SHP77 (cell line): ENCODE measurements at places on chromosomes 6 and 20.

- no peak for DNase-seq
Observed at GRCh38 chr20:37872161-37872560, 30.8 kb upstream of the VSTM2L start.

GRCh38 chr6:14981960-14982359, 263.9 kb upstream of the JARID2 start:
- no peak for DNase-seq

- no peak for DNase-seq
Observed at GRCh38 chr20:24066076-24066700, 77.6 kb upstream of the GGTLC1 start.

DNA sequence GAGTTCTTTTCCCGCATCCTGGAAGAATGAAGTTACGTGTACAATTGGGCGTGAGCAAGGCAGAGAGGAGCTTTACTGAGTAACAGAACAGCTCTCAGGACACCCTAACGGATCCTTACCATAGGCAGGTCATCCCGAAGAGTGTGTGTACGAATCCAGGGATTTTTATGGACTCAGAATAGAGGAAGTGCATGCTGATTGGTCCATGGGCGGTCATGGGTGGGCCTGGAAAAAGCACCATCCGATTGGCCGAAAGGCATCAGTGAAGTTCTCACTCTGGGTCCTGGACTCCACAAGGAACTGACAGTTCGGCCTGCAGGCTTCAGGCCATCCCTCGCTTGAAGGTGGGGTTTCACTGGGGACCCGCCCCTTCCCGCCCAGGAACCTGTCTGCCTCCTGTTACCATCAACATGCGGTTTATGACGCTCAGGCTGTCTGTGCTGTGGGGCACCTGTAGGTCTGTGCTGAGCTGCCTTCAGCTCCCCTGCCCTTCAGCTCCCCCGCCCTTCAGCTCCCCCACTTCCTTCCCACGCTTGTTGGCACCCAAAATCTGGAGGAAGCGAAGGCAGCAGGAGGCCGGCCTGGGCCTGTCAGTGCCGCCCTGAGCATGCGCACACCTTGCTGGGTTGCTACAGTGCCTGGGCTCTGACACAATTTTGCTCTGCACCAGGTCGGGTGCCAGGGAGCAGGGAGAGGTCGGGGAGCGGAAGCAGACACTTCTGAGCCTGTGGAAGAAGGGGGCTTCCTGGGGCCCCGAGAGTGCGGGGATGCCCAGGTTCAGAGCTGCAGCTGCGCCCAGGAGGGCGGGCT, 57.9 kb upstream of the MANEA start:
- peak; percentile 93 for DNase-seq

- DNase-seq: no peak
Observed at GRCh38 chr6:3867641-3868502, 18.7 kb downstream of the FAM50B start.

DNA sequence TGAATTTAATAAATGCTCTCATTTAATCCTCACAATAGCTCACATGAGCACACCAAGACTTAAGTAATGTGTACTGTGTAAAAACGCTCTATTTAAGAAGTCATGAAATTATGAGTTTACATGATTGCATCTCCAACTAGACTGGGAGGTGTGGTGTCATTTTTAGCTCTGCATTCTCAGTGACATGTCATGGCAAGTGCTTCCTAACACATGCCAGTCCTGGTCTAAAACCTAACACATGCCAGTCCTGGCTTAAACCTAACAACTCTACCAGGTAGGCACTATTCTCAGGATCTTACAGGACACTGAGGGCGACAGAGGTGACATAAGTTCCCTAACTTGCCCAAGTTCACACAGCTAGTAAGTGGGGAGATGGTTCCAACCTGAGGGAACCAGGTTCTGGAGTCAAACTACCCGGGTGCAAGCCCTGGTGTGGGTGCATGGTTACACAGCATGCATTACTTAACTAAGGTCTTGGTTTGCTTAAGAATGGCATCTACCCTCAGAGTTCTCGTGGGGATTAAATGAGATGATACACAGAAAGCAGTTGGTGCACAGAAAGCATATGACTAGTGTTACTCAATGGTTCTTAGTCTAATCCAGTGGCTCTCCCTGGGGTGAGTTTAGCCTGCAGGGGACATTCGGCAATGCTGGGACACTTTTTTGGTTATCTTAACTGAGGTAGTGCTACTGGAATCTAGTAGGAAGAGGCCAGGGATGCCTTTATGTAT, 14.7 kb downstream of the CLDN20 start:
- no peak for DNase-seq

GRCh38 chr6:167815296-167815980, 11.3 kb upstream of the AFDN start:
- DNase-seq: no peak

DNA sequence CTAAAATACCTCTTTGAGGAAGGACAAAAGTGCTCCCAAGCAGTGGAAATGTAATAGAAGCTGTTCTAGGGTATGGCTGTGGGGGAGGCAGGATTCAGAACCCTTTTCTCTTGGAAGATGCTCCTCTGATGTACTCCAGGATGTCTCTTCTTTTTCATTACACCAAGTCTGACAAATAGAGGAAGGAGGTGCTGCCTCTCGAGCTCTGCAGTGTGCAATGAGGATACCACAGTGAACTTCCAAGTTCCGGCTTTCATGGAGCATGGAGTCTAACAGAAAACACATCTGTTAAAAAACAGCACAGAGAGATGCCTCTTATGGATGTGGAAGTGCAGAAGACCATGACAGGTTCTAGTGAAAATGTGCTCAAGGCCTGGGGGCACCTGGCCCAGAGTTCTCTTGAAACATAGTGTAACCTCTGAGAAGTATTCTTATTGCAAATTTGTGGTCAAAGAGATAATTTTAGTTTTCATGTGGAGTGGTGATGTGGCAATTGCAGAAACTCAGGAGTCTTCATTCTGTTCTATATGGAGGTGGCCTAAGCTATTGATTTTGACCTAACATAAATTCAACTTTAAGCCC, 362.0 kb upstream of the CITED2 start:
- DNase-seq: no peak

DNA sequence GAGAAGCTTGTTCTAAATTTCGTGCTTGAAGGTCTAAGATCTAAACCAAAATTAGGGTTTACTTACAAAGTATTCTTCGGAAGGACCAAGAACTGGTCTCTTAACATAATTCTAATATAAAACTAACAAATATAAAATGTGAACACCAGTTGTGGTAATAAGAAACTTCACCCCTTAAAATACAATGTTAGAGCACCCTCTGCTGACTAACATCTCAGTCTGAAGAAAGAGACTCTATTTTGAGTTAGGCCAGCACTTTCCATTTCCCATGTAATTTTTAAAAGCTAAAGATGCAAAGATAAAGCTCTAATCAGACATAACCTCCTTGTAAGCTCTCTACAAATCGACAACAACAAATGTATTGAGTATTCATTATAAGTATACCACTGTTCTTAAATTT, 24.6 kb downstream of the ATG5 start:
- DNase-seq: no peak

DNA sequence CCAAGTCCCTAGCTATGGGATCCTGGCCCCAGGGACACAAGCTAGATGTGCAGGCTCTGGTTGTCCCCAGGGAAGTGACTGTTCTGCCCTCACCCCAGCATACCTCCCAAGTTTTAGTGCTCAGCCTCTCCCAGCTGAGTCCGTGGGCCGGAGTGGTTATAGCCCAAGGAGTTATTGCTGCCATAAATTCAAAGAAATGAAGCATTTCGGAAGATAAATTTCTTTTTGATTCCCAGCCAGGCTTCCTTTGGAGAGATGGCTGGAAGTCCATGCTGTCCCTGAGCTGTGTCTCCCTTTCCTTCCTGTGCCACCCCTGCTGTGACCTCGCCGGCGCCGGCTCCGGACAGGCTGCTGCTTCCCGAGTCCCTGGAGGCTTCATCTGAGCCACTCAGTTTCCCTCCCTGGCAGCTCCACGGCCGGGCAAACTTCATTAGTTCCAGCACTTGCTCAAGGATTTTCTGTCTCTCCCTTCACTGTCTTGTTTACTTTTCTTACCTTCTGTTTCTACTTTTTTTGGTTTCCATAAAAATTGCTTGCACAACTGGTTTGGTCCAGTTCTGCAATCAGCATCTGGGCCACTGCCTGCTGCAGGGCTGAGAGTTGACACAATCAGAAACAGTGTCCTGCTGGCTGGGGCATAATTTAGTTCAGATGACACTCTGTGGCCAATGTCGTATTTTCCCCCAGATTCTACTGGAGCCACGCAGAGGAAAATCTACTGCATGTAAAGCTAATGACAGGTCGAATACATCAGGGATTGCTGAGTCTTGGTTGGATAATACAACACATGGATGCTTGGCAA, 225.5 kb downstream of the SYNDIG1 start:
- DNase-seq: no peak

DNA sequence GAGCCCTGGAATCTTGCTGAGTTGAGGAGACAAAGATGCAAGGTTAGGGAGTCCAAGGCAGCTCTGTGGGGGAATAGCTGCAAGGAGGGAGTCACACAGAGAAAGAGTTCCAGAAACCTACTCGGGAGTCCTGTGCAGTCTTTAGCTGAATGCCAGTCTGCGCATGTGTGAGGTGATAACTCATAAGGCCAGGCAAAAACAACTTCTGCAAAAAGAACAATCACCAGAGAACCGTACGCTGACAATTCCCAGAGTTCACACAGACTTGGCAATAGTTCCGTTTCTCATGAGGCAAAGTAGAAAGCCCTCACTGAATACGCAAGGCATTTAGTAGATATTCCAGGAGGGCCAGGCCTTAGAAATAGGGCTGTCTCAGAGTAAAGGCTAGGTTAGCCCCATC, 135.2 kb upstream of the TAB2 start:
- no peak for DNase-seq

GRCh38 chr20:21355981-21356380, 41.3 kb downstream of the NKX2-4 start:
- DNase-seq: no peak

GRCh38 chr20:61764471-61765025, 301.1 kb downstream of the TAF4 start:
- no peak for DNase-seq

- no peak for DNase-seq
Observed at GRCh38 chr6:135481783-135482369, 15.7 kb downstream of the AHI1 start.

- DNase-seq: no peak
Observed at GRCh38 chr6:63269470-63269869, 50.3 kb downstream of the LGSN start.

GRCh38 chr6:30568245-30568644, 3.0 kb upstream of the ABCF1 start:
- no peak for DNase-seq

DNA sequence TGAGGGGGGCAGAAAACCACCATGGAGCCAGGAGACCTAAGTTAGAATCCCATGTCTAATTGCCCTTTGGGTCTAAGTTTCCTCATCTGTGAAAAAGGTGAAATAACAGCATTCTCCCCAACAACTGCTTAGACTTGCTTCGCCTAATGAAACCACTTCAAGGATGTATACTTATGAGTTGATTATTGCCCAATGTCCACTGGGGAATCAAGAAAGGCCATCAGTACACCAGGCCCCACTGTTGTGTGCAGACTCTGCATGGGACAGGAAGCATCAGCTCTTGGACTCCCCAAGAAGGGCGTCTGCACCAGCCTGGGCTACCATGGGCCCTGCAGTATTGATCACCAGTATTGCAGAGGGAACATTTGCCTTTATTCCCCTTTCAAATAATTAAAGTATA, 189.6 kb downstream of the MAFB start:
- DNase-seq: no peak

GRCh38 chr6:4268171-4268570, 132.8 kb upstream of the ECI2 start:
- DNase-seq: no peak

GRCh38 chr6:163984124-163984936, 569.8 kb downstream of the QKI start:
- DNase-seq: no peak

DNA sequence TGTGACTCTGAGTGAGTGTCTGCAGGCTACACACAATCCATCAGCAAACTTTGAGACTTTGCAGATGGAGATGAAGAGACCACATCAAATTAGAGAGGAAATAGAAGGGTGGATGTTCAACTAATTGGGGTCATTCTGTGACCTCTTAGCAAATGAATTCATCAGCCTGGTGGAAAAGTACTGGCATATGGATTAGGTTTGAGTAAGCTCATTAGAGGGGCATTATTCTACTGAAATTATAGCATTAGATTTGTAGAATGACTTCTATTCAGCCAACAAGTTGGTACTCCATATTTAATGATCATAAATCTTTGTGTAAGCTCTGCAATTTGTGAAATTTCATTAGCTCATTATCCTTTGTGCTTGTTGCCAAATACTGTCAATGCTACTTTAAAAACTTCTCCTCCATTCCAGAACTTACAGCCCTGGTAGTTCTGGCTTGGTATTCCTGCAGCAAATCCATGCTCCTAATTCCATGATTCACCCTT, 63.8 kb downstream of the ADTRP start:
- no peak for DNase-seq

- no peak for DNase-seq
Observed at GRCh38 chr6:32204268-32204715, 11.8 kb upstream of the GPSM3 start.

- no peak for DNase-seq
Observed at GRCh38 chr6:85887461-85887860, 244.8 kb upstream of the SYNCRIP start.

DNA sequence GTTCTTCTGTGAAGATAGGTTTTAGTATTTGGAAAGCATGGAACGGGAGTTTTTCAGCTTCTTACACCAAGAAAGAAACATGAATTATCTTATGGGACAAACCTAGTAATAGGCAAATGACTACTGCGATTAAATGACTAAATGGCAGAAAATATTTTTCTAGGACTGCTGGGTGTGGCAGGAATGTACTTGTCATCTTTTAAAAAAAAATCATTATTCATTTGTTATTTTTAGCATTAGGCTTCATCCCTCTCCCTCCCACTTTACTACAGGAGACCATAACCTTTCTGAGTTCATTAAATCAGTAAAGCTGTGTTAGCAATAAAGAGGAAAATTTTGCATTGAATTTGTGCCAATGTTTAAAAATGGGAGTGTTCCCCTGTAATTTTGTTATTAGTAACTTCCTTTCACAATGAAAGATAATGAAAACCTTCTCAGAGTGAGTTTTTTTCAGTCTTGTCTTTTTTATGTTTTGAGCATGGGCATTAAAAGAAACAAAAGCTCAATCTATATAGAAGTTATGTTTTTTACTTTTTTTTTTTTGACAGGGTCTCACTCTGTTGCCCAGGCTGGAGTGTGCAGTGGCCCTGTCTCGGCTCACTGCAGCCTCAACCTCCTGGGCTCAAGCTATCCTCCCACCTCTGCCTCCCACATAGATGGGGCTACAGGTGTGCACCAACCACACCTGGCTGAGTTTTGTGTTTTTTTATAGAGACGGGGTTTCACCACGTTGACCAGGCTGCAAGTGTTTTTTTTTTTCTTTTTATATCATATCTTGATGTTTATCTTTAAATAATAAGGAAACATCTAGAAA, 105.6 kb upstream of the CLDN20 start:
- no peak for DNase-seq

DNA sequence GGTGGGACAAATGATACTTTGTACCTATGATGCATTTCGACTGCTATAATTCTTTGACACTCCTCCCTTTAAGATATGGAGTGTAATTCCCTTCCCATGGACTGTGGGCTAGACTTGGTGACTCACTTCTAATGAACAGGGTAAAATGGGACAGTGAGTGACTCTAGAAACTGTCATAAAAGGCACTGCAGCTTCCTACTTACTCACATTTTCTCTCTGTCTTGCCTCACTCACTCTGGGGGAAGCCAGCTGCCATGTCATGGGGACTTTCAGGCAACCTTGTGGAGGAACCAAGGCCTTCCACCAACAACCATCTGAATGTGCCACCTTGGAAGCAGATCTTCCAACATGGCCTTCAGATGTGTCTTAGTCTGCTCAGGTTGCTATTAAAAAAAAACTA, 12.9 kb upstream of the GFOD1 start:
- DNase-seq: no peak

- DNase-seq: peak; percentile 75
Observed at GRCh38 chr6:122530440-122531046, 58.9 kb upstream of the SERINC1 start.
